ENCODE measurements at places on chromosomes 12 and 14.

- DNase-seq, result peak; percentile 19
Measured at GRCh38 chr14:99479906-99480869, at the start of gene SETD3. Gene SETD3, minus strand, starts transcription at chr14:99480859. Its CDS starts 15,054 bp downstream, at chr14:99465805.

- no peak for DNase-seq
Measured at GRCh38 chr14:75648066-75648838, 12.4 kb downstream of the ERG28 start.

- DNase-seq, result no peak
Measured at GRCh38 chr14:89264196-89264800, 152.7 kb downstream of the FOXN3 start.

GRCh38 chr14:100375266-100375962, 52.3 kb downstream of the SLC25A47 start:
- peak; percentile 43 for DNase-seq

GRCh38 chr12:126383506-126383905, 1318.3 kb downstream of the AACS start:
- no peak for DNase-seq

DNA sequence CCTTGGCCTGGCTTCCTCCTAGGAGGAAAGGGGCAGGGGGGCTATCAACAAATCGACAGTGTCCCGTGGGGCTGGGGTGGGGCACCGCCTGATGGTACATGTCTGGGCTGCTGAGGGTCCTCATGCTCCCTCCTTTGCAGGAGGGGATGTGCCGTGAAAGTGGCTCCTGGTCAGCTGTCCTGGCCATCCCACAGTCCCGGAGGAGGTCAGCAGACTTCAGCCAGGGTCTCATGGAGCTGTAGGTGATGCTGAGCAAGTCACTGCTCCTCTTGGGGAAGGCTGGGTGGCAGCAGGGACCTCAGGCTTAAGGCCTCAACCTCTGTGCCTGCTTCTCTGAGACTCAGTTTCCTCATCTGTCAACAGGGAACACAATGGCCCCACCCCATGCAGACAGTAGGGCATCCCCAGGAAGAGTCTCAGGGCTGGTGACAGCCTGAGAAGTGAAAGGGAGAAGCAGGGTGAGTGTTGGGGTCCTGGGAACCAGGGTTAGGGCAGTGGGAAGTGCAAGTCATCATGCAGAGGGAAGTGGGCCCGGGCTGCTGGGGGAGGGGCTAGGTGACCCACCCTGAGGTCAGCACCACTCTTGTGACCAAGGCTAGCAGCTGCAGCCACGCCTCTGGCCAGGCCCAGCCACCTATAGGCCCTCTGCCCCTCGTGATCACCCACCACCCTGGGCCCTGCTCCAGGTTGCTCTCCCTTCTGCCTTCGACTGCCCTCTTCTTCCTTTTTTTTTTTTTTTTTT, 4.4 kb upstream of the TNFAIP2 start:
- no peak for DNase-seq

DNA sequence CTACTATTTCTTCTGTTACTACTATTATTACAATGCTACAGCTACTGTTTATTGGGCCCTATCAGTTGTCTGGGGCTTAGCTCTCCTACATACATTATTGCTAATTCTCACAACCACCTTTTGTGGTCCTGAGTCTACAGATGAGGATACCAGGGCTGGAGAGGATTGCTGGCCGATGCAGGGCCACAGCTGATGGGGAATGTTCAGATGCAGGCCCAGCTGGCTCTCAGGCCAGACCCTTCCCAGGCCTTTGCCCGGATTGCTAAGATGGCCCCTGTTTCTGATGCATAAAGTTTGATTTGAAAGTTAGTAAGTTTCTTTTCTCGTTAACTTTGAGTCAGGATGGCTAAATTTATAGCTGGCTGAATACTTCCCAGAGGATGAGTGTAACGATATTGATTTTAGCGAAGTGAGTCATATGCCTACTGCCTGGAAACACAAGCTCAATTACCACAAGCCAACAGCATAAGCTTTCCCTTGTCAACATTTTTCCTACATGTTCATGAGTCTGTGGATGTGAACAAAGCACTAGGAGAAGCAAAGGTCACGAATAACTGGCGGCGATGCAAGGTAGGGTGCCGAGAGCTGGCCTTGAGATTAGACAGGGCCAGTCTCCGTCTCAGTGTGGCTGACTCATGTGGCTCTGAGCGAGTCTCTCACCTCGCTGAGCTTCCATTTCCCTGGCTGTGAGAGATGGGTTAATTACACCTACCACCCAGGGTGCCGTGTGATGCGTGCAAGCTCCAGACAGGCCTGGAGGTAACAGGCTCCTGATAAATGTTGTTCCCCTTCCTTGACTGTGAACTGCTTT, 111.0 kb downstream of the BEGAIN start:
- no peak for DNase-seq

GRCh38 chr14:30445011-30445793, 113.8 kb upstream of the G2E3 start:
- DNase-seq, result no peak

GRCh38 chr14:103000291-103000921, 56.9 kb downstream of the CDC42BPB start:
- no peak for DNase-seq

DNA sequence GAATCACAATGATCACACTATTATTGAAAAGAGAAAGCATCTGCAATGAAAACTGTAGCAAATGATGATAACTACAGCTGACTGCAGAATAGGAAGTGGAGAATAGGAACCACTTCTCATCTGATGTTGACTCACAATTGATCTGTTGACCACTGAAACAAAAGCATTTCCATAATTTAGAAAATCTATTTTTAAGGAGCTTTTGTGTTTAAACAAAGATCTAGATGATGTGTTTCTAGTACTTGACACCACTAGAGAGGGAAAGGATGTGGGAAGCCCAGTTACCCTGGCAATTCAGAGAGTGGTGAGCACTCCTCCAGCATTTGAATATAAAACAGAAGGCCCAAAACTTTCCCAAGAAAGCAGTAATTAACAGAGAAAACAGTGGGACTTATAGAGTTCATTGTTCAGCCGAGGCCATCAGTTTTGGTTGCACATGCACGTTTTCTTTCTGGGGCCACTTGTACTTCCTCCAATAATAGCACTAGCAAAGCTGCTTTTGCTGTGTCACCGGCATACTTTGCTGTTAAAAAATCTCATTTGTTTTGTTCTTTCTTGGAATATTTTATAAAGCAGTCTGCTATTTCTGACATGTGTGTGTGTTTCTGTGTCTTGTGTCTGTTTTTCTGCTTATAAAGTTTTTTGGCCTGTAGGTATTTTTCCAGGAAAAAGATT, 76.1 kb upstream of the HECTD1 start:
- DNase-seq, result no peak

DNA sequence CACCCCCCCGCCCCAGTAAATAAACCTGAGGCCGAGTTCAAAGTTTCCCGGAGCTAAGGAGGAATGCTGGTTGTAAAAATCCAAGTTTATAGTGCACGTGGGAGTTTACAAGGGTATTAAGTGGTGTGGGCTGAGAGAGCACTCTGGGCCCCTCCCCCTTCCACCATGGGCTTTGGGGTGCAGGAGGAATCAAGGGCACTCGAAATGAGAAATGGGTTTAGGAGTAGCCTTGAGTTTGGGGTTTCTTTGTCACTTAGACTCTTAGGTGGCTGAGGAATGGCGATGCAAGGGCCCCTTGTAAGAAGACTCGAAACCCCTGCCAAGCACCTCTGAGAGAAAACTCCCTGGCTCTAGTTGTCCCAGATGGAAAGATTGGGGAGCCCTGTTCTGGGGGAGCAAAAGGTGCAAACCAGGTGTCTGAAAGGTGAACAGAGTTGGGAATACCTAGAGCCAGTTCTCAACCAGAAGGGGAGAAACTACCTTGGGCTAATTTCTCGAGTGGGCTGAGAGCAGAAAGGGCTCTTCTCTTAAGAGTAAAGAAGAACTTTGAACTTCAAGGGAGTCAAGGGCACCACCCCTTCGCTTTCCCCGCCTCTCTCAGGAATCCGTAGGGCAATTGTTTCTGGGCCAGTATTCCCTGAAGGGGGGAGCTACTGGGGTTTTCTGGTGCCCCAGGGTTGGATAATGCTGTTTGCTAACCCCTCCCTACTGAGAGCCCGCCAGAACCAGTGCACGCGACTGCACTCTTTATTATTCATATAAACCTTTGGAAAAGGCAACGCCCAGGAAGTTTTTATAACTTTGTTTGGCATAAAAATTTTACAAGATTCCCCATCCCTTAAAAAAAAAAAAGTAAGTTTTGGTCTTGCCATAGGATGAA, 4.0 kb upstream of the HOTAIR start:
- no peak for DNase-seq

DNA sequence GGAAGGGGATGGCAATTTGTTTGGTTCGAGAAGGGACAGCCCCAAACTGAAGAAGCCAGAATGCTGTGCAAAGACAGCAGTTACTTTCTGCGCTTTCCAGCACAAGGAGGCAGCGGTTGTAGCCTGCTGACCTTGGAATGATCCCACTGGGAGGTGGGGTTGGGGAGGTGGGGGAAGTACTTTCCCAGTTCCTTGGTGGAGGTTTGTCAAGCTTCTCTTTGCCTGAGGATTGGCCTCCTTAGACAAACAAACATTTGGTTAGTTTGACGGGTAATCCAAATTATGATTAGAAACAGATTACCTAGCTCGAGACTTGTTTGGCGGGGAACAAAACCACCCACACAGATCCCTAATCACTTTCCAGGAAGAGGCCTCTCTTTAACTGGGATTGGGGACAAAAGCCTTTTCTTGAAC, 79.1 kb upstream of the EGLN3 start:
- no peak for DNase-seq

DNA sequence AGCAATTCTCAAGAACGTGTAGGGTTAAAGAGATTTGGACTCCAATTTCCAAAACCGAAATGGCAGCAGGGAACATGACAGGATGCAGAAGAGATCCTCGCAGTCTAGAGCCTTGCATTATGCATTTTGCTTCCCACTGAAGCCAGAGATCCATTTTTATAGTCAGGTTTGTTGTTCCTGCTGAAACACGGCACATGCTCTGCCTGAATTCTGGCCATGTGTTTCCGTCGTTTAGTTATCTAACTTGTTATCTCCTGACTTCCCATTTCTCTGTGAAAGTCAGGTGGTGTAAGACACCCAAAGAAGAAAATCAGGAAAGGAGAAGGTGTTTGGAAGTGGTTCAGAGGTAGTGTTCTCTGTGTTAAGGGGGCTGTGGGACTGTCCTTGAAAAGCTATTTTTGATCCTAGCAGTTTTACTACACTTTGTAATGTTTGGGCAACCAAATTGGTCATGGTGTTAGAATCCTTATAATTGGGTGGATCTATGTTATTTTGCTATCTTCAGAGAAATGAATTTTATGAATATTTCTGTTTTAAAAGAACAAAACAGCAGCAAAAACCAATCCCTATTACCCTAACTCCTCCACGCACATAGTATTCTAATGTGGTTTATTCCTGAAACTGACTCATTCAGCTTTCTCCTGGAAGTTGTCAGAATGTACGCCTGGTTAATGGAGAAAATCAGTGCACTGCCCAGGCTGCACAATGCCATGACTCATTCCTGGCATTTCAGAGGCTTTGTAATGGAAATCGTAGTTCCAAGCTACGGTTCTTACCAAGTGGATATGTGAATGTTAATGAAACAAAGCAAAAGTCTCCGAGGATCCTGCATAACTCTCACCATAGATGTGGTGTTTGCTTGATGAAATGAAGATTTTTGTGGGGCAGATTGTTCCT, 110.1 kb downstream of the SAMD4A start:
- DNase-seq, result no peak

GRCh38 chr12:109946913-109947312, 46.8 kb downstream of the TCHP start:
- no peak for DNase-seq

- DNase-seq, result no peak
Measured at GRCh38 chr12:110270125-110270962, 10.7 kb upstream of the ATP2A2 start.

DNA sequence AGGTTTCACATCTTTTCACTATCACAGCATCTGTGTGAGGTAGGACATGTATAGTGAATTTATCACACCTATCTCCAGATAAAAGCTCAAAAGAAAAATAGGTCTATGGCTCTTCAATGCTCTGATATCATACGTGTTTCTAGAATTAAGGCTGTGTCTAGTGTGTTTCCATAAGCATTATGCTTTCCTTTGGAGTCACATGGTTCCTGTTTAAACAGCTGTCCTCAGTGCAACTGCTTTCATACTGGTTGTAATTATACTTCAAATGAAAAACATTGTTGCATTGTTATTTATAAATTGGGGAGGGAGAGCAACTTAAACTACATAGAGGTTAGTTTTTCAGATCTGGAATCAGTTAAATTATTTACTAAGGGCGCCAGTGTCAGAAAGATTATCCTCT, 151.6 kb downstream of the SYT1 start:
- no peak for DNase-seq

DNA sequence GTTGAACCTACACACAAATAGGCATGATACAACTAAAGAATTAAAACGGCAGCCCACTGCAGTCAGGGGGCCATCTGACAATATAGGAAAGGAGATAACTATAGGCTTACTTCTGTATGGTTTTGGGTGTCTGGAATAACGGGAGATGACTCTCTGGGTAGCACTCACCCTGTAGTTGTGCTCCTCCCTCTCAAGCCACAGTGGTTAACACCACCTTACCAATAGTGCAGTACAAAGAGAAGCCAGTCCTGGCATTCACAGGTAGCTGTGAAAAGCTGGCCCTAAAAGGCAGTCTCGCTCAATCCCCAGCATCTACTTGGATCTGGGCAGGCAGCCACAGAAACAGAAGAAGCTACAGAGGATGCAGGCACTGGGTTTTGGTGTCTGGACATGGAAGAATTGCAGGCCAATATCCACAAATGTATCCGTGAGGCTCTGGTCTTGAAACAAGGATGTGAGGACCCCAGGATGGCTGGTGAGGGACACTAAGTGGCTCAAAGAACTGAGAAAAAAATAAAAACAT, 93.0 kb downstream of the DPF3 start:
- DNase-seq, result no peak

- no peak for DNase-seq
Measured at GRCh38 chr12:120522568-120522967, 6.4 kb downstream of the COQ5 start.

- DNase-seq, result no peak
Measured at GRCh38 chr14:87748558-87748957, 244.4 kb downstream of the GALC start.

DNA sequence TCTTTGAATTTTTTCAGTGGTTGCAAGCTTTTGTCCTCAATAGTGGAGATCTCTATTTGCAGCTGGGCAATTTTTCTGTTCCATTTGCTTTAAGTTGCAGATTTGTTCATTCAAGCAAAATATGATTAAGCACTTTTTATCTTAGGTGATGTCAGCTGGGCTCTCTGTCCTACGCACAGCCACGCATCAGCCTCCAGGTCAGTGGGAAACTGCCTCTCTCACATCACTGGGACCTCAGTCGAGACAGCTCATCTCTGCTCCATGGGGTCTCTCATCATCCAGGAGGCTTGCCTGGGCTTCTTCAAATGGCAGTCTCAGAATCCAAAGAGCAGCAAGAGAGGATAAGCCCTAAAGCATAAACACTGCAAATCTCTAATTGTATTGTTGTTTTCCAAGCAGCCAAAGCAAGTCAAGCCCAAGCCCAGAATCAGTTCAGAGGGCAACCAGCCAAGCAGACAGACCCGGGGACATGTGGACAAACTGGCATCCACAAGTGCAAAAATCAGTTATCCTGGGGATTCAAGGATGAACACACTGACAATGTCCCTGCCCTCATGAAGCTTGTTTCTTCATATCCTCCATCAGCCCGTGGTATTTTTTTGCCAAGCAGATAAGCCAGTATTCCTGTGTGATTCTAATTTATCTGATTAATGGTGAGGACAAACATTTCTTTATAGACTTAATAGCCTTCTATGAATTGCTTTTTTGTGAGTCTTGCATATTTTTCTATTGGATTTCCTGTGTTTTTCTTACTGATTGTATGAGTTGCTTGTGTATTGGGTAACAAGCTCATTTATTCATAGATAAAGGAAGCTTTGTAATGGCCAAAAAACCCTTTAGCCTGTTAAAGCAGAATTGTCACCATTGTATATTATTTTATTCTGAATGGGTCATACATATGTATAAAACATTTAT, 262.5 kb downstream of the GXYLT1 start:
- no peak for DNase-seq
